ENCODE measurements at places on chromosomes 7 and 10. TPM values are rescaled to one million over a fixed set of nuclear protein-coding genes. Genes with fewer than 3 reads are reported as not detected.

Gene PNLIPRP1
- total RNA-seq, result not detected

Gene MXI1
- total RNA-seq, result 4.5 TPM

Gene CALML5
- total RNA-seq, result not detected

Gene CPXM2
- 2.1 TPM for total RNA-seq

Gene XRCC2
- total RNA-seq, result 4.4 TPM

Gene IDI2
- total RNA-seq, result not detected

Gene SNX10
- total RNA-seq, result 0.32 TPM

Gene NPC1L1
- not detected for total RNA-seq

Gene ZNF503
- 1.4 TPM for total RNA-seq

Gene LIPJ
- not detected for total RNA-seq

Gene TCF7L2
- 1.8 TPM for total RNA-seq

Gene STEAP1B
- 124 TPM for total RNA-seq

Gene ERVW-1
- not detected for total RNA-seq

Gene DGKI
- 0.15 TPM for total RNA-seq

Gene TRIM24
- total RNA-seq, result 7.6 TPM

Gene NAT16
- total RNA-seq, result not detected

Gene MKX
- total RNA-seq, result not detected

Gene PTPN20
- 1.2 TPM for total RNA-seq

Gene STRIP2
- 11.2 TPM for total RNA-seq

Gene COBL
- total RNA-seq, result not detected

Gene R3HCC1L
- 17.5 TPM for total RNA-seq

Gene LRRC61
- 1.2 TPM for total RNA-seq

Gene INMT
- total RNA-seq, result 0.15 TPM

Gene CYP3A4
- total RNA-seq, result not detected

Gene NKX6-2
- not detected for total RNA-seq

Gene ADCYAP1R1
- 4.2 TPM for total RNA-seq

Gene GRID1
- total RNA-seq, result not detected

Gene RBP3
- not detected for total RNA-seq

Gene ECHS1
- total RNA-seq, result 74.7 TPM

Gene RSPH10B2
- total RNA-seq, result not detected

Gene NEURL1
- 0.15 TPM for total RNA-seq

Gene METTL2B
- total RNA-seq, result 51.5 TPM

Gene AFAP1L2
- total RNA-seq, result 8.4 TPM

Gene SPDYE2
- total RNA-seq, result not detected

Gene CASD1
- total RNA-seq, result 22.6 TPM

Gene ATP6V0A4
- under 0.01 TPM for total RNA-seq

Gene KIAA1217
- total RNA-seq, result 2.6 TPM

Gene CRYGN
- not detected for total RNA-seq

Gene CCDC146
- 0.46 TPM for total RNA-seq

Gene CTBP2
- total RNA-seq, result 62.7 TPM

Gene FAM241B
- not detected for total RNA-seq

Gene RTKN2
- total RNA-seq, result 1.3 TPM

Gene CNOT4
- total RNA-seq, result 2.9 TPM

Gene CHN2
- total RNA-seq, result under 0.01 TPM

Gene SLC13A4
- total RNA-seq, result not detected

Gene GCK
- total RNA-seq, result 1.3 TPM
